ENCODE measurements at places on chromosomes 3 and 15.
A peak's percentile ranks its signal among the peaks of the same experiment; 100 is the strongest.

DNA sequence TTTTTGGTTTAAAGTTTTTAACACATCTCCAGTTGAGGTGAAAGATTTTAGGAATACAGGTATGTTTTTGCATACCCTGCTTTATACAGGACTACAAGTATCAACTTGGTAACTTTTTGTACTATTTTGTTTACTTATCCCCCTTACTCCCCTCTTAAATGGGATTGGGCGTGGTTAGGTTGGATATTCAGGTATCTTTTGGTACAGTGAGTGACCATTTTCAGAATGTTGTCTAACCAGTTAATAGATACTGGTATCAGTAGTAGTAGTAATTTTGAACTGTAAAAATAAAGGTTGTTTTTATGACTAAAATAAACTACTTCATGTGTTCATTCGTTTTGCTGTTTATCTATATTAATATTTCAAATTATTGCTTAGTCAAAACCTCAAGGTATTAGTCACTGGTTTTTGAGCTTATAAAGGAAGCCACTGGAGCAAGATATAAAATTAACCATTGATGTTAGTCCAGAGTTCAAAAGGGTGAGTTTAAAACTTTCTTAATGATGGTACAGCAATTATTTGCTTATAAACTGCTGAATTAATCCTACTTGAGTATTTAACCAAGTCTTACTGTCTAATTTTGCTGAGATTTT is 3.3 kb downstream of the MME start:
- no peak for DNase-seq

GRCh38 chr15:100309109-100310040 is 32.4 kb downstream of the ADAMTS17 start:
- no peak for DNase-seq

GRCh38 chr15:60376677-60377095 is 21.1 kb downstream of the ANXA2 start:
- no peak for DNase-seq

DNA sequence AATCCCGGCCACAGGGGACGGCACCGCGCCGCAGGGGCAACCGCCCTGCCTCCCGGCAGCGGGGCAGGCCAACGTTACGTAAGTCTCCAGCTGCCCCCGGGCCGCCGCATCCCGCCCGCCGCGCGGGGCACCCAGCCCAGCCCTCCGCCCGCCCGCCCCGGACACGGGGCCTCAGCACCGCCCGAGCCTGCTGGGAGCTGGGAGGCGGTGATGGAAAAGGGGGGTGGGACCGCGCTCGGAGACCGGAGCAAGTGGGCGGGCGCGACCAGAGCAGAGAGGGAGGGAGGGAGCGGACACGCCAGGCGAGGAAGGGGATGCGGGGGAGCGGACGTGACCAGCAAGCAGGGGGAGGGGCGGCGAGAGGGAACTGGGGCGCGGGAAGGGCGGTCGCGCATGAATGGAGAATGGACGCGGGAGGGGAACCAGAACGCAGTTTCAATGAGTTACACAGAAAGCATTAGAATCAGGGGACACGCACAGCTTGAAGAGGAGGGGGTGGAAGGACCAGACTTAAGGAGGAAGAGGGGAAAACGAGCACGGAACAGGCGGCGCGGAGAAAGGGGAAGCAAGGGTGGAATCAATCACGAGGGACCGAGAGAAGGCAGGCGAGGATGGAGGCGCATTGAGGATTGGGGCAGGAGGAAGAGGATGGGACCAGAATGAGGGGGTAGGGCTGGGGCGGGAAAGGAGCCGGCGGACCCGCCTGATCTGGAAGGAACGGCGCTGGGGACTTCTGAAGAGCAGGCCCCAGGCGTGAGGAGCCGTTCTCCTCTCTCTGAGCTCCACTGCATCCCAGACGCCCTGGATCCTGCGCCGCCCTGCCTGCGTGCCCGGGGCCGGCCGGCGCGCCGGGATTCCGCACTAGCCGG is 559 bp downstream of the PKM start:
- DNase-seq: peak; percentile 31

DNA sequence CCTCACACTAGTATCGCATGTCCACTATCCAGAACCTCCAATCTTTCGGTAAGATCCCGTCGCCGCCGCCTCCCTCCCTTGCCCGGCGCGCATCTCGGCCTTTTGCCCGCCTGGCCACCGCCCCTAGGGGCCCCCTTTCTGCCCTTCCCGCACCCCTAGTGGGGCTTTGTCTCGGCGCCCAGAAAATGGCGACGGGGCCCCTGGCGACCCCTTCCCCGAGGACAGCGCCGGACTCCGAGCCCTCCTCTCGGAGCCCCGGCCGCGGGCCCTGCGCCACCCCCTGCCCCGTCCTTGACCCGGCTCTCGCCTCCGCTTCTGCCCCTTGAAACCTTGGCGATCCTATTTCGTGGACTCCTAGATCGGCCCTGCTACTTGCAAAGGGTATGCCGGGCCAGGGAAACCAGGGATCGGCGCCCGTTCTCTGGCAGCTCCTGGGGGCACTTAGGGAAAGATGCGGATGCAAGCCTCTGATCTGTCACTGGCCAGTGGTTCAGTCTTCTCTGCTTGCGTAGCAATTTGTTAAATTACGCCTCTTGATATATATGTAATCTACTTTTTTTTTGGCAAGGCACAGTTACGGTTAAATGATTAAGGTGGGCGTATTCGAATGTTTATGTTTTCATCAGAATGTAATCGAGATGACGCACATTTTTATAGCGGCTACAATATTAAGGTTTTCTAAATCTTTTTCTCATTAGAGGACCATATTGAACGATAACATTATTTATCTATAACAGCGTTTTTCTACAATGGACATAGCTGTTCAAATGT is 603 bp downstream of the EIF1B start:
- DNase-seq: no peak

DNA sequence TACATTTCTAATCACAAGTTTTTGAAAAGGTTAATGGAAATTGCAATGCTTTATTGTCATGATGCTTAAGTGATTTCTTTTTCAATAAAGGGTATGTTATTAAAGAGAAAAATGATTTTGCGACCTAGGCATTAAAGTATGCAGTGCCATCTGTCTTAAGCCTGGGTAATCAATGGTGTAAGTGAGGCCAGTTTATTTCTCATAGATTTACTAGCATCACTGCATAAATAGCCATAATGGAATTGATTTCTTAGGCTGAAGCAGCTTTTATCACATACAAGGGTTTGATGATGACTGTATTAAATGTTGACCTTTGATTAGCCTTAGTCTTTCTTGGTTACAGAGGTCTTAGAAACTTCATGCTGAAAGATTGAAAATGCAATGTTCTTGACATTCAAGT is 347.4 kb downstream of the FEZF2 start:
- DNase-seq: no peak

DNA sequence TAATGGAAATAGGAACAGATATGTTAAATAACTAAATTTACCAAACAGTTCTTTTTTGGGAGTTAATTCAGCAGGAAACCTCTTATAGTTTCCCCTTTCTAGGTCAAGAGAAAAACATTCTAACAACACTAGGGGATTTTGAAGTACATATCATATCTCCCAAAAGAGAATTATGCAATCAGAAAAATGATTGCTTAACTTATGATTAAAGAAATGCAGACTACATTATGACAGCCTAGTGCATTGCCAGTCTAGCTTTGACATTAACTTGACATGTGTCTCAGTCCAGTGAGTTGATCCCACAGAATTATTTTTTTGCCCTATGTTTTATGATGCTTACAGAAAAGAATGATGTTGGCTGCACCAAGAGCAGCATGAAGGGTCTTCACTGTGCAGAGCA is 31.7 kb upstream of the NPHP3 start:
- DNase-seq: no peak

GRCh38 chr3:43307649-43308048 is 21.3 kb downstream of the SNRK start:
- no peak for DNase-seq

GRCh38 chr15:36844534-36844998 is 255.8 kb downstream of the MEIS2 start:
- no peak for DNase-seq

Data from stimulated activated CD4-positive, alpha-beta T cell treated with anti-CD3 and anti-CD28 coated beads, TNF-alpha, amount 100 ng/mL, for 1 hour (primary cell).